Activated CD4-positive, alpha-beta T cell treated with anti-CD3 and anti-CD28 coated beads for 4 hours (primary cell): ENCODE measurements at places on chromosomes 12 and 14.

GRCh38 chr12:13570005-13570694 is 373.6 kb downstream of the EMP1 start:
- DNase-seq: no peak

DNA sequence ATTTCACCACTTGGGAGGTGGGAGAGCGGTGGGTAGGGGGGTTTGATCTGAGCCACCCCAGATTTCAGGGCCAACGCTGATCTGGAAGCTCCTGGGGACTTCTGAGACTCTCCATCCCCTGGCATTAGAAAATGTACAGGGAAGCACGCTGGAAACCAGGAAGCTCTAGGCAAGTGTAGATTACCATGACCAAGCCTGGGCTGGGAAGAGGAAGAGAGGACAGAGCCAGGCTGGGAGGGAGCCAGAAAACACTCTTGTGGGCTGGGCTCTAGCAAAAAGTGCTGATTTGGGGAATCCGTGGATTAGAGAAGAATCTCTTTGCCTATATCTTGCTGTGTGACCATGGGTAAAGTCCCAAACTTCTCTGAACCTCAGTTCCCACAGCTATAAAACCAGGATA is 236.7 kb downstream of the BCL11B start:
- no peak for DNase-seq

- no peak for DNase-seq
These were observed 16.0 kb downstream of the C14orf132 start for GRCh38 chr14:96055065-96055752.

GRCh38 chr12:69056743-69057515 is 124.0 kb upstream of the CPM start:
- DNase-seq: no peak

- DNase-seq: no peak
These were observed 39.8 kb downstream of the ITPK1 start for GRCh38 chr14:93075891-93076290.

- DNase-seq: no peak
These were observed 124.3 kb downstream of the RASSF9 start for GRCh38 chr12:85711735-85712390.

DNA sequence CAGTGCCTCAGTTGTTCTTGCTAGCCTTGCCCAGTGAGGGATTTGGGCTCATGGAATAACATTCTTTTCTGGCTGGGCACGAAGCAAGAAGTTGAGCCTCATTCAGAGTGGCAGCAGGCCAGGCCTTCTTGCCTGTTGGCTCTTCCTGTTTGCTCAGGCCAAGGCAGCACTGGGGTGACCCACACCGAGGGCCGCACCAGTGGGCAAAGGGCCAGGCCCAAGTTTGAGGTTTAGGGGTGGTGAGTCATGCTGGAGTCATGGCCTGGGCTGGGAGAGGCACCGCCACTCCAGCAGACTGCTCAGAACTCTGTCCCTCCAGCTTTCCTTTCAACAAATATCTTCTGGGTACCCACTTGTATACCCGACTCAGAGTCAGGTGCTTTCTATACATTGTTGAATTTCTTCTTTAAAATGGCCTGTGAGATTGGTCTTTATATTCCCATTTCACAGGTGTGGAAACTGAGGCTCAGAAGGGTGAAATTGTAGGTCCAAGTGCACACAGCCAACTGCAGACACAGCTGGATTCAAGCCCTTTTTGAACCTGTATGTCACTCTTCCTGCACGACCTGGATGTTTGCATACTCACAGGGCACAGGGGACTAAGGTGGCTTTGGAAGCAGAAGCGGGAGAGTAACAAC is 279.4 kb downstream of the FOXN3 start:
- DNase-seq: no peak

GRCh38 chr14:24116128-24116814 is 1.5 kb upstream of the NRL start:
- no peak for DNase-seq

- peak; percentile 44 for DNase-seq
These were observed 70.2 kb upstream of the GPHB5 start for GRCh38 chr14:63388766-63389431.

GRCh38 chr12:76124456-76124855 is 40.0 kb upstream of the NAP1L1 start:
- DNase-seq: no peak

GRCh38 chr14:52950898-52951680 is at the start of gene FERMT2:
TSS of gene FERMT2 (minus strand) at chr14:52951050. CDS start at chr14:52950568, 482 bp downstream.
- peak; percentile 5 for DNase-seq

DNA sequence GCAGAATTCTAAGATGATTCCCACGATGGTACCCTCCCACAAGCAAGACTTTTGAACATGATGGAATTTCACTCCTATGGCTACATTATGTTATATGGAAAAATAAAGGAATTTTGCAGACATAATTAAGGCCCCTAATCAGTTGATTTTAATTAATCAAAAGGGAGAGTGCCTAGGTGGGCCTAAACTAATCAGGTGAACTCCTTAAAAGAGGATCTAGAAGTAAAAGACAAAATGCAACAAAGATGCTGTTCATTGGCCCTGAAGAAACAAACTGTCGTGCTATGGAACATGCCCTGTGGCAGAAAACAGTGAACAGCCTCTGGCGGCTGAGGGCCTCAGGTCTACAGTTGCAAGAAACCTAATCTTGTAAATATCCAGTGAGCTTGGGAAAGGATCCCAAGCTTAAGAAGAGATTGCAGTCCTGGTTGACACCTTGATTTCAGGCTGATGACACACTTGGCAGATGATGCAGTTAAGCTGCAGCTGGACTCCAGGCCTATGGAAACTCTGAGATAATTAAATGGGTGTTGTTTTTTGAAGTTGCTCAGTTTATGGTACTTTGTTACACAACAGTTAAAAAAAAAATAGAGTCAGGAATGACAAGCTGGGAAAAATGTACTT is 13.8 kb downstream of the TMCC3 start:
- DNase-seq: no peak

DNA sequence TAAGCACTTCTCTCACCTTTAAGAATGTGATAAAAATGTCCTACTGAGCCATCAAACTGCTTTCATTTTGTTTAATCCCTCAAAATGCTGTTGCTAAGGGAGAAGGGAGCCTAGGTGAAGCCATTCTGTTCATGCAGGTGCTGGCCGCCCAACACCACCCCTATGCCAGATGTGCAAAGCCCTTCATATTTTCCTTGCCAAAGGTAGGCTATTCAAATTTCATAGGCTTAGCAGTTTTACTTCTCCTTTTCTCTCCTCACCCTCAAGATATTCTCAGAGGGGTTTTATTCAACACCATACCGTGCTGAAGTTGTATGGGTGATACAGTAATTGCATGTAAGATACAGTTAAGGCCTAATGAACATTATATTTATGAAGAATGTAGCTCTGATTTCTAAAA is 461.7 kb downstream of the GXYLT1 start:
- DNase-seq: no peak

DNA sequence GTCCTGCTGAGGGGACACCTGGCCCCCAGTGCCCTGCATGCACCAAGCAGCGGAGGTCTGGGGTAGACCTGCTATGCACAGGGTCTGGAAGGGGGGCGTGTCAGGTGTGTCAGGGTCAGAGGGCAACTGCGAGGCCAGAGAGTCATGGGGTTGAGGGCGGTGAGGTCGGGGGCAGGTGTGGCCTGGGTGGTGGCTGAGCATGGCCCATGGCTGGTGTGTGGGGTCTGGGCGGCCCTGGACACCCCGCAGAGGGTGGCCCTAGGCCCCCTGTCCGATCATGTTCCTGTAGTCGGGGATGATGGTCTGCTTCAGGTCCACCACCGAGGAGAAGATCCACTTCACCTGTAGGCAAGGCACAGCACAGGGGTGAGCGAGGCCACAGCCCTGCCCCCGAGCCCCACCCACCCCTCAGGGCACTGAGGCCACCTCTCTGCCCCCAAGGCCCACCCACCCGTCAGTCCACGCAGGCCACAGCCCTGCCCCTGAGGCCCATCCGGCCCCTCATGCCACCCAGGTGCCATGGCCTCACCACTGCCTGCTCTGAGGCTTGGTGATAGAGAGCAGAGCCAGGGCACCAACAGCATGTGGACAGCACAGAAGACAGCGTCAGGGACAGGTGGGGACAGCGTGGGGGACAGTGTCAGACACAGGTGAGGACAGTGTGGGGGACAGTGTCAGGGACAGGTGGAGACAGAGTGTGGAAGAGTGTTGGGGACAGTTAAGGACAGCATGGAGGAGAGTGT is 211.3 kb downstream of the TMEM121 start:
- DNase-seq: no peak

GRCh38 chr14:71591929-71592328 is 340.3 kb upstream of the RGS6 start:
- DNase-seq: peak; percentile 8

GRCh38 chr12:117034701-117035151 is 64.5 kb downstream of the TESC start:
- no peak for DNase-seq

DNA sequence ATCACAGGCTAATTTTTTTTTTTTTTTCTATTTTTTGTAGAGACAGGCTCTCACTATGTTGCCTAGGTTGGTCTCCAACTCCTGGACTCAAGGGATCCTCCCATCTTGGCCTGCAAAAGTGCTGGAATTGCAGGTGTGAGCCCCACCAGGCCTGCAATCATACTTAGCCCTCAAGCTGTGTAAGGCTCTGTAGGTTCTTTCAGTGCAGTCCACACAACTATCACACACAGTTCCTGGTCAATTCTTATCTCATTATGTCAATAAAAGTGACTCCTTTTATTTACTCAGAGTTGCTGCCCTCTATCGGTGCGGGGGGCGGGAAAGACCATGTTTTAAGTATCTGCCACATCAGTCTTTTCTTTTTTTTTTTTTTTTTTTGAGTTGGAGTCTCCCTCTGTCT is 29.0 kb downstream of the SLC2A3 start:
- DNase-seq: no peak
